ENCODE measurements at places on chromosomes 3 and 15.

DNA sequence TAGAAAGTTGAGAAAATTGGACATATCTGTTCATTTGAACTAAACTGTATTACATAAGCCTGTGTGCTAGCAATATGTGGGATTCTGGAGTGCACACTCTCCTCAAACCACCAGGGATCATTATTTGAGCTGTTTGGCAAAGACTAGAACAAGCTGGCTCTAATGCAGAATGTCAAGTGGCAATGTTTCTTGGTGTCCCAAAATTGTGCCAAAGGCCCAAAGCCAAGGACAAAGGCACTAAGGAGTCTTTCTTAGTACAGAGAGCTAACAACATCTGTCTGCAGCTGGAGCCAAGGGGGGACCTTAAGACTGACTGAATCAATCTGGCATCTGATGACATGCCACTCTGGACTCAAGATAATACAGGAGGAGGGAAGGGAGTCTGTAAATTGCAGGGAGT is 76.7 kb upstream of the STRIT1 start:
- DNase-seq = no peak

DNA sequence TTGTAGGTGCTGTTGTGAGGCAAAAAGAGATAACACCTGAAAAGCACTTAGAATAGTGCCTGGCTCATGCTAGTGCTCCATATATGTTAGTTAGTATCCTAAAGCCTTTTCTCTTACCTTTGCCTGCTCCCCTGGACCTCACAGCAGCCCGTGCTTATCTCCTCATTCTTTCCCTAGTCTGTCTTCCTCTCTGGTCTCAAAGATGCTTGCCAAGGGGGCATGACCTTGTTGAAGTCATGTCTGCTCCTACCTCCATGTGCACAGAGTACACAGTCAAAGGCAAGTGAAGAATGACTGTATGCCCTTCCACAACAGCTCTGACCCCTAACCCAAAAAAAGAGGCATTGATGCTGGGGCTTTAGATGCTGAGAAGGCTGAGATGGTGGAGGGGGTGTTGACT is 722 bp upstream of the CYP8B1 start:
- no peak for DNase-seq

- no peak for DNase-seq
These were observed 76.0 kb downstream of the ZNF609 start for GRCh38 chr15:64536244-64536836.

GRCh38 chr15:98592136-98592535 is 56.2 kb upstream of the IGF1R start:
- no peak for DNase-seq

DNA sequence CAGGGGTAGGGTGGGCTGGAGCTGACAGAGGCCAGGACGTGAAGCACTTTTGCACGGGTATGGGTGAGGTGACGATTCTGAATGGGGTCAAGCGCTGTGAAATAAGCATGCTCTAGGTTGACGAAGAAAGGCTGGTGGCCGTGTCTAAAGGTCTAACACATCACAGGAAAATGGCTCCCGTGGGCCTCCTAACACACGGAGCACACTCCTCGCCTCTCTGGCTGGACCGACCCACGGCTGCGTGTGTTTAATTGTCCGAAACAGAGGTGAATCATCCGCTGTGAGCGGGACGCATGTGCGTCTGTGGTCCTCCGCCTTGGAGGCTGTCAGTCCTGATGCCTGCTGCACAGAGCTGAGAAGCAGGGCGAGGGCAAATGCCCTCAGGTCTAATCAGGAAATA is 130.6 kb downstream of the NSMCE3 start:
- DNase-seq = no peak

GRCh38 chr3:98540346-98540745 is 8.6 kb downstream of the GPR15 start:
- DNase-seq = no peak

GRCh38 chr15:35911052-35911777 is 365.2 kb upstream of the DPH6 start:
- DNase-seq = peak; percentile 29

- no peak for DNase-seq
These were observed 2.8 kb upstream of the NRROS start for GRCh38 chr3:196636369-196637349.

DNA sequence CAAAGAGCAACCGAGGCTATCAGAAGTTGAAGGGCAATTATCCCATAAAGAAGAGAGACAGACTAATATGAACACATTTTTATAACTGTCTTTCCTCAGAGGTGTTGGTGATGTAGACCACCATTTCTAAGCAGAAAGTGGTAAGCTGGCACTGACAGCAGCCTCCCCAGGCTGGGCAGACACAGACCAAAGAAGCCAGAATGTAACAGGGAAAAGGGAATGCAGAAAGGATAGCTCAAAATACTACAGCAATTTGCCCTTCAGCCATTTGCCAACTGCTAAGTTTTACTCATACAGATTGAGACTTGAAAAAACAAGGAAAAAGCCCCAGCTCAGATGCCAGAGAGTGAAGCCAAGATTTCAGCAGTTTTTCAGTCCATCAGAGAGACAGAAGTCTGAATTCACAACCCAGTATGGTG is 73.5 kb upstream of the ABI3BP start:
- no peak for DNase-seq

DNA sequence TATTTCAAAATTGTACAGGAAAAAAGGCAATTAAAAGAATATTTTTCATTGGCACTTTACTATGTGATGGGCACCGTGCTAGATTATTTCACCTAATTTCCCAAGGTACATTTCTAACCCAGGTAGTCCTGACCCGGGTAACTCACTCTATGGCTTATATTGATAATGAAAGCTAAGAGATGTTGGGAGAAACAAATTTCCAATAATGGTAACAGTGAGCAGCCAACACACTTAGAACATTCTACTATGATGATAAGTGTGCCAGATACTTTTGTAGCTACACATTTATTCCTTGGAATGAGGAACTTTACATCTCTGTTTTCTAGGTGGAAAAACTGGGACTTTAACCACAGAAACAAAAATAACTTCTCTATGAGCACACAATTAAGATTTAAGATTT is 7.5 kb downstream of the CCNL1 start:
- DNase-seq = no peak

- no peak for DNase-seq
These were observed 27.4 kb downstream of the TMOD3 start for GRCh38 chr15:51856714-51857380.

GRCh38 chr3:29494305-29495036 is 213.6 kb downstream of the RBMS3 start:
- no peak for DNase-seq

Measured in NCI-H1105 treated with DMSO at 0.1 percent for 48 hours (cell line).